Regular cardiac myocyte (primary cell): ENCODE measurements at places on chromosomes 11 and 22. TPM values are rescaled to one million over a fixed set of nuclear protein-coding genes. Genes with fewer than 3 reads are reported as not detected.

Gene SCGB2A2
- total RNA-seq, result not detected in 2 replicates

Gene NCF4
- total RNA-seq, result under 0.01 TPM in 1 of 2 replicates, not detected in the other

Gene KCTD14
- total RNA-seq, result 0.56 and 1.9 TPM in 2 replicates

Gene CLDN5
- total RNA-seq, result 2.5 and 2.8 TPM in 2 replicates

Gene ACTN3
- total RNA-seq, result under 0.01 and 0.28 TPM in 2 replicates

Gene MMP7
- 3.3 and 4.5 TPM in 2 replicates for total RNA-seq

Gene TP53AIP1
- total RNA-seq, result under 0.01 TPM in 1 of 2 replicates, not detected in the other

Gene CNTF
- 1.1 and 1.2 TPM in 2 replicates for total RNA-seq

Gene SEZ6L
- total RNA-seq, result not detected in 2 replicates

Gene MCM5
- 14.4 and 87.8 TPM in 2 replicates for total RNA-seq

Gene OR8A1
- not detected in 2 replicates for total RNA-seq
